ENCODE measurements at places on chromosomes 13 and 19. TPM values are rescaled to one million over a fixed set of nuclear protein-coding genes. Genes with fewer than 3 reads are reported as not detected.

Gene FBN3
- 122 TPM for total RNA-seq

Gene CGB1
- not detected for total RNA-seq

Gene AMER2
- total RNA-seq = 0.07 TPM

- H3K36me3 ChIP-seq = no peaks in the 10 kb centered on the region
- no peak overlapping the region for H3K27ac ChIP-seq
- DNase-seq = no peak
- no peaks in the 10 kb centered on the region for H3K27me3 ChIP-seq
- no peak overlapping the region for H3K4me3 ChIP-seq
Observed at GRCh38 chr13:48942131-48942530, 33.6 kb upstream of the FNDC3A start.
